ENCODE measurements at places on chromosomes 12 and 14.

- peak; percentile 93 for DNase-seq
Observed at GRCh38 chr12:131104463-131105350, 151.0 kb downstream of the ADGRD1 start.

DNA sequence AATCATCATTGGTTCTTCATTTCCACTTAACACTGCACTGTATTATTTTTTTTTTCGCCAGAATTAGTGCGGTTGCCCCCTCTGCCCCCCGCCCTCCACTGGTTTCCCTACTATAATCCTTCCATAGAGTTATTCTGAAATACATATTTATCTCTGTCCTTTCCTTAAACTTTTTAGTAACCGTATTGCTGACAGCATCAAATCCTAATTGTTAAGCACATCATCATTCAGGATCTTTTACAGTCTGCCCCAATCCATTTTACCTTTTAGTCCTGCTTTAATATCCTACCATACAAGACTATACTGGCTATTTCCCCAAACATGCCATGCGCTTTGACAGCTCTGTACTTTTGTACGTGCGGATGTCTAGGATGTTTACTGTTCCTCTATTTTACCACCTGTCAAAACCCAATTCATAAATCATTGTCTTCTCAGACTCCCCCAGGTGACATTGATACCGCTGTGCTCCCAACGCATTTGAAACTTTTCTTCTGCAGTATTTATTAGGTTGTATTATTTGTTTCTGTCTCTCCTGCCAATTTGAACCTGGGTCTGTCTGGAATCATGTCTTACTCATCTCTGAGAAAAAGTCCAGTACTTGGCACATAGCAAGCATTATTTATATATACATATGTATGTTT lies 1.0 kb downstream of the FGFR1OP2 start:
- DNase-seq, result no peak

GRCh38 chr12:57110104-57111030 lies 795 bp downstream of the STAT6 start:
- DNase-seq, result peak; percentile 85

GRCh38 chr12:70648831-70649230 lies 11.6 kb upstream of the PTPRB start:
- no peak for DNase-seq

- no peak for DNase-seq
Observed at GRCh38 chr12:31712877-31713276, 15.9 kb downstream of the AMN1 start.

GRCh38 chr12:6041891-6042290 lies 82.6 kb downstream of the VWF start:
- DNase-seq, result no peak

DNA sequence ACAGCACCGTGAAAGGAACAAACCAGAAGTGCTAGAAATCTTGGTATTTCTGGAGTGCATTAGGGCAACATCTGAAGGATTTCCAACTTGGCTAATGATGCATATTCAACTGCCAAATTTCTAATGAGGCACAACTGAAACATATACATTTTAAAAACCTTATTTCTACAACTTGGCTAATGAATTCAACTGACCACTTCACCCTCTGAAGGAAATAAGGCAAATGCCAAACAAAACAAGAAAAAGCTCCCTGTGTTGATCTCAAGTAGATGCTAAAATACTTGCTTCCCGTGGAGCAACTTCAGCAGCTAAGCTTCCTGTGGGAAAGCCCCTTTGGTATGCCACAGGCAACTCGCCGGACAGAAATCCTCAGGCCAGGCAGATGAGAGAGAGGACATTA lies 167.1 kb downstream of the TTC7B start:
- DNase-seq, result no peak

DNA sequence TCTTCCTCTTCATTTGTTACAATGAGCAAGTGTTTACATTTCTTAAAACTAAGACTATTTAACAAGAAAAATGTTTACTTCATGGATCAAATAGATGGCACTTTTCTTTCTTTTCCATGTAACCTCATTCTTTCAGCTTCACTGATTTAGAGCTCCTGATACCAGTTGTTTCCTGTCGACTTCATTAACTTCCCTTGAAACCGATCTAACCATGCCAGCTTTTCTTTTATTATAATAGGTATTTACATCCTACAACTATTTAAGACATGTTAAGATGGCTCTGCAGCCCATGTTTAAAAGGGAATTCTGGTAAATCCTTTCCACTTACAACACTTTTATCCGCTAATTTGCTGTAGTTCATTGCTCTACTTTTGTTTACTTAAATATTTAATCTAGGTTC lies 107.3 kb upstream of the DCN start:
- no peak for DNase-seq

DNA sequence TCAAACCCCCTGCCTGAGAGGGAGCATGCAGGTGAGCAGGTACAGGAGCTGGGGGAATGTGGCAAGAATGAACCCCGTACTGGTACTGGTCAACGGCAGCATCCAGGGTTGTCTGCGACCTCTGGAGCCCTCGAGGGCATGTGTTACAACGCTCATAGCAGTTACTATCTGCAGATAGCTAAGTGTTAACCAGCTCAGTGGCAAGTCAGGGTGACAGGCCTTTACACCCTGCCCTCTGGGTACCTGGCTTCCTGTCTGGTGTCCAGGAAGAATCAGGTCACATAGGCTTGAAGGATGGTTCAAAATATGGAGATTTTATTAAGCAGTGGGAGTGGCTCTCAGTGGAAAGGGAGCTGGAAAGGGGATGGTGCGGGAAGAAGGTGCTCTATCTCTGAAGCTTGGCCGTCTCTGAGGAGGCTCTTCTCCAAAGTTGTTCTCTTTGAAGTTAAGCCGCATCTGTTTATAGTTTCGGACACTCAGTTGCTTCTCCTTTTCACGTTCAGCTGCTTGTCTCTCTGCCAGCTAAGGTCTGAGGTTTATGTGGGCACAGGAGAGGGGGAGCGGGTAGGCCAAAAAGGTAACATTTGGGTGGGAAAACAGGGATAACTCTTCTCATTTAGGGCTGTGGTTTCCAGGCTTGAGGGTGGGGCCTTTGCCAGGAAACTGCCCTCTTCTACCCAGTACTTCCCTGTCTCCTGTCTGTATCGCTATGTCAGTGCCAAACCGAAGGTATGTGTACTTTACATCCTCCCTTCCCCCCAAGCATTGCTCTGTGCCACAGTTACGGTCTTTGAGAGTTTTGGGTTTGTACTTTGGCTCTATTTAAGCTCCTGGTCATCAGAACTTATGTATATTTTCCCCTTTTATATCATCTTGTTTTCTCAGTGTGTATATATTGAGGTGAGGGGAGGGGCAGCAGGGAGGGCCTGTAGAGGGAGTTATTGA lies 305.8 kb downstream of the RGS6 start:
- DNase-seq, result no peak

- DNase-seq, result peak; percentile 59
Observed at GRCh38 chr14:69643430-69644200, 32.2 kb downstream of the SUSD6 start.

DNA sequence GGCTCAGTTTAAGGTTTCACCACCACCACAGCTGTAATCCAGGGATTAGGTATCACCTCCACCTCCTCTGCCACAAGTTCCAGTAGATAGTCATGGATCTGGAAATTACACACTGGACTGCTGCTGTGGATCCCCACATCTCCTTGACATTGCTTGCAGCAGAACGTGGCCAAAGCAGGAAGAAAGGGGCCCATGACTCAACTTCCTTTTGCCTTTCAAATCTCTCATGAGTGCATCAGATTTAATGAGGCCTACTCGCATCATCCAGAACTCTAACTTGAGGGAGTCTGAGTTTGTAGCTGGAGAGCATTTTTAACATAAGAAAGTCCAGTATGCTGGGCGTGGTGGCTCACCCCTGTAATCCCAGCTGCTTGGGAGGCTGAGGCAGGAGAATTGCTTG lies 29.2 kb upstream of the TMED10 start:
- DNase-seq, result peak; percentile 24

- DNase-seq, result peak; percentile 78
Observed at GRCh38 chr12:121800694-121801594, 2.9 kb upstream of the SETD1B start.

GRCh38 chr12:122393817-122394216 lies 28.7 kb downstream of the CLIP1 start:
- DNase-seq, result no peak

GRCh38 chr14:61468063-61468825 lies 146.9 kb downstream of the PRKCH start:
- DNase-seq, result peak; percentile 2

DNA sequence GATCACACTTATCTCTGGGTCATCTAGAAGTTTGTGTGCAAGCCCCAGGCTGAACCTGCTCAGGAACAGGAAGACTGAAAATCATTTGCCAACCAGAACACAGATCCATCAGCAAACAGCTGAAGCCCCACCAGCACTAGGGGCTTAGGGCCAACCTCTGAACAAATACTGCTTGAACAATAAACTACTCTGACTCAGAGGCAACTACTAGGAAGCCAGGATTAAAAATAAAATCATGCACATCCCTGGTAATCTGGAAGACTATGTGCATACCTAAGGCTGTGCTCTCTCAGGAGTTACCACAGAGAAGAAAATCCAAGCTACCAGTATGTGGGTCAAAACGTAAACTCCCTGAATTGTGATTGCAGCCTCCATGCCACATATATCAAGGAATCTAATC lies 15.9 kb downstream of the GALNT8 start:
- no peak for DNase-seq

GRCh38 chr12:130301559-130301958 lies 36.1 kb upstream of the PIWIL1 start:
- no peak for DNase-seq
